CD4-positive, alpha-beta T cell treated with Interleukin-15 for 1 hour (primary cell): ENCODE measurements at places on chromosomes 1 and 21.

DNA sequence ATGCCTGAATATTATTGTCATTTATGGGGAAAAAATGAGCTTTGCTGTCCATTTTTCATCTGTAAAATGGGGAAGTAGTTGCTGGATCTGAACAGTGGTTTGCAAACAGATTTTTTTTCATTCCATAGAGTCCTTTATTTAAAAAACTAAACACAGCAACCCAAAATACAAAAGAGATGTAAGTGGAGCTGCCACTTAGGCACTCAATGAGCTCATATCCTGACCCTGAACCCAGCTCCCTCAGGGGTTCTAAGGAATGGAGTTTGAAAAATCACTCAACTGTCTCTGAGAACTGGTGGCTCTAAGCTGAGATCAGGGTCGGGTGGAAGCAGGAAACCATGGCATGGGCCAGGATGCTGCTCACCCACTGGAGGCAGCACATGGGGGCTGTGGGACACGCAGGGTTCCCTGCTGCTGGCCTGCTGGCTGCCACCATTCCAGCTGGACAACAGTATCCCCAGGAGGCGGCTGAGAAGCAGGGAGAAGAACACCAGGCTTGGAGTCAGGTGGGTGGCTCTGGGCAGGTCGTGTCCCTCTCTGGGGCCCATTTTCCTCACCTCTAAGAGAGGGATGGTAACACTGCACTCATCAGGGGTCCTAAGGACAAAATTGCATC is 9.6 kb upstream of the ECE1 start:
- no peak for DNase-seq

DNA sequence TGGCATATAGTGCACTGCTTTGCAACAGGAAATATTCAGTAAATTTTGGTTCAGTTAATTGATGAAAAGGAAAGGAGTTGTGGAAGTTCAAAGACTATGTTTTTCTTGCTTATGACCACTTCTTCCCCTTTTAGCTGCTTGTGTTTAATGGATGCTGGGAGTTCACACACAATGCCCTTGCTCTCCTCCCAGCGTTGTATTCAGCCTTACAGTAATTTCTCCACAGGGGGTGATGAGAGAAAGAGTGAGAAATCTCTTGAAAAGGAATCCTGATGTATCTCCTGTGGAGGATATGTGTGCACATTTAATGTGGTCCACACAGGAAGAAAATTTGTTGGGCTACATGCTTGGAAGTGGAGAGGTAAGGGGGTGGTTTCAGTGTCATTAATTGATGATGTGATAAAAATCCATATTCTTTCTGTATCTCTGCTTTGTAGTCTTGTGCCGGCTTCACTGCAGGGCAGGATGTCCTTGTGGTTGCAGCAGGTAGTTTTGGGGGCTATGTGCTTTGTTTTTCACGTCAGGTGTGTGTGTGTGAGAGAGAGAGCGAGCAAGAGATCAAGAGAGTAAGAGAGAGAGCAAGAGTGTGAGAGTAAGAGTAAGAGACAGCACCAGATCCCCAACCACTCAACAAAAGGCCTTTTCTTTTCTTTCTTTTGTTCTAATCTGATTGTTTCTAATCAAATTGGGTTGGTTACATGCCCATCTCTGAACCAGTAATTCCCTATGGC is 204.4 kb downstream of the RWDD3 start:
- DNase-seq = no peak

- no peak for DNase-seq
Observed at GRCh38 chr1:33234588-33234990, 21.7 kb upstream of the ZNF362 start.

- DNase-seq = no peak
Observed at GRCh38 chr1:10823000-10823401, 26.6 kb upstream of the CASZ1 start.

DNA sequence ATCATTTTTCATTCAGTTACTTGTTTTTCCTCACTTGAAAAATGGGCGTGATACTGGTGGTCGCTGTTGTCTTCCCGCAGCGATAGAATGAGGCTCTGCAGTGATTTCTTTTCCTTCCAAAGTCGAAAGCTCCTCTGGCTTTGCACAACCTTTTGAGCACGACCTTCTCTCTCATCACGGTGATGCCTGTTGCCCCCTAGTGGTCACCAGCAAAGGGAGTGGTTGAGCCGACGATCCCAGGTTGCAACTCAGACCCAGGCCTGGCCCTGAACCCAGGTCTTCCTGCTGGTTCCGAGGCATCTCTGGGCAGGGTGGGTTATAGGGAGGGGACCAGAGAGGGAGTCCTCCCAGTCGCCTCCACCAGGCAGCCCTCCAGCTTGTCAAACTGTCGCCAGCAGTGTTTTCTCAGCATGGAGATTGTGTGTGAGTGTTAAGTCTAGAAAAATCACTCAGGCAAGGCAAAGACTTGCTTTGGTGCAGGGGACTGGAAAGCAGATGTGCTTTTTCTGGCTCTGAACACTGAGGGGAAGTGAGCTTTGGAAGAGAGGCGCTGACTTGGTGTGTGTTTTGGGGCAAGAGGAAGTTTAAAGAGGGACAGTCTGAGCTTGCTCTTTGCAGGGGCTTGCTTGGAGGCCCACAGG is 285.3 kb downstream of the CAMTA1 start:
- peak; percentile 28 for DNase-seq

- peak; percentile 51 for DNase-seq
Observed at GRCh38 chr1:119582801-119583200, 65.3 kb downstream of the ZNF697 start.
